ENCODE measurements at places on chromosomes 12 and 14.
A peak's percentile ranks its signal among the peaks of the same experiment; 100 is the strongest.

DNA sequence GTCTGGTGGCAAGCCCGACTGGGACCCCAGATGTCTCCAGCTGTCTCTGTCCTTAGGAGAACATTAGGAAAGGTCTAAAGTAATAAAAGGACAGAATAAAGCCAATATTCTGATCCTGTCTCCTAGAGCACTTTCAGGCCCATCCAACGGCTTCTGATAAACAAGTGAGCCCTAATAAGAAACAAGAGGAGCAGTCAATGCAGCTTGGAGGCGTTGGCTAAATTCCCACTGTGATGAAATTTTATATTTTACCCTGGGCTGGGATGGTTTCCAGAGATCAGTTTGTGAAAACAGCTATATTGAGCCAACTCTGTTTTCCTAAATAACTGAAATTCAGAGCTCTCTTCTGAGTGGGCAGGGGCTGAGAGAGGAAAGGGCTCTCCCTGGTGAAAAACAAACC lies 55.5 kb upstream of the SRRM4 start:
- DNase-seq, result no peak

DNA sequence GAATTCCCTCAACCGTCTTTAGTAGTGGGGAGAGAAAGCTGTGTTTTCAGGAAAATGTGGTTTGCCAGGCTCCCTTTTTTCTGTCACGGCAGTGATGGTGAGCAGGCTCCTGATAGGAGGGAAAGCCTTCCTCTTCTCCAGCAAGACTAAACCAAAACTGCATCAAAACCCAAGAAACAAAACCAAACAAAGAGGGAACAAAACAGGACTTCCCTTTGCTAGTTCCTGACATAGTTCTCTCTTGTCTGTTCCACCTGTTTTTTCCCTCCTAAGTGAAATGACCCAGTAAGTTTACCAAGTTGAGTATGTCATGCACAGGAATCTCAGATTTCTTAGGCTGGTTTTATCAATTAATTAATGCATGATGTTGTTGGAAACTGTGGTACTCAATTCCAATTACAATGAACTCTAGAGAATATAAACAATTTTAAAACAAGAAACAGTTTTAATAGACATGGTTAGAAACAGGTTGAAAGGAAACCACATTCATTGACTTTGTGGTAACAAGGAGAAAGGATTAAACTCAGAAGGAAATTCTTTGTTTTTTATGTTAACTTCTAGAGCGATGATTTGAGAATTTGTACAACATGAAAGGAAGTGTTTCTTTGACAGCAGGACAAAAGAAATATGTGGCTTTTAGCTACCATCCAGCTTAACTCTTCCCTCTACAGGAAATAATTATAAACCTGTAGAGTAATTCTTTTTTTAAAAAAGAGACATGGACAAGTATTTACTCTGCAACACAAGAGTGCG lies 23.0 kb upstream of the CSRP2 start:
- DNase-seq, result no peak

DNA sequence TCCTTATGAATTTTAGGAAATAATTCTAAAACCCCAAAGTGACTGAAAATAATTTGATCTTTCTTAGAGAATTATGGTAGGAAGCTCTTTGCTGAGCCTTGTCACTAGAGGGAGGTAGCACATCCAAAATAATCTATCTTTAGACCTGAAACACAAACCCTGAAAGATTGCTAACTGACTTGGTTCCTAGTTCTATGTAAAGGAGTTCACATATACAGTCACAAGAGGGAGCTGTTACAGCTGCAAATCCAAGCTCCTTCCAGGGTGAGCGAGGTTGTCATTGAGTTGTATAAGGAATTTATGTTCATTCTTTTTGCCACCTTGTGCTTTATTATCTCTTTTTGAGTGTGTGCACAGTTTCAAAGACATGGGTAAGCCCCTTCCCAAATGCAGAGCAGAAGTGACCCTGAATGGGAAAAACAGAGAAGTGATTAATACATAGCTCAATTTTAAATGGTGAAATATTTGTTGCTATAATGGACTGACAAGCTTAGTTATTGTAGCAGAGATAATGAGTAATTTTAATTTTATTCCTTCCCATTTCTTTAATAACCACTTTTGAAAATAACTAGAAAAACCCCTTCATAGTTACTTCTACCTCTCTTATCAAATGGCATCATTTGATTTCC lies 387.9 kb downstream of the DAD1 start:
- peak; percentile 37 for DNase-seq

- peak; percentile 93 for DNase-seq
Observed at GRCh38 chr12:109951136-109951535, 45.0 kb downstream of the GIT2 start.

DNA sequence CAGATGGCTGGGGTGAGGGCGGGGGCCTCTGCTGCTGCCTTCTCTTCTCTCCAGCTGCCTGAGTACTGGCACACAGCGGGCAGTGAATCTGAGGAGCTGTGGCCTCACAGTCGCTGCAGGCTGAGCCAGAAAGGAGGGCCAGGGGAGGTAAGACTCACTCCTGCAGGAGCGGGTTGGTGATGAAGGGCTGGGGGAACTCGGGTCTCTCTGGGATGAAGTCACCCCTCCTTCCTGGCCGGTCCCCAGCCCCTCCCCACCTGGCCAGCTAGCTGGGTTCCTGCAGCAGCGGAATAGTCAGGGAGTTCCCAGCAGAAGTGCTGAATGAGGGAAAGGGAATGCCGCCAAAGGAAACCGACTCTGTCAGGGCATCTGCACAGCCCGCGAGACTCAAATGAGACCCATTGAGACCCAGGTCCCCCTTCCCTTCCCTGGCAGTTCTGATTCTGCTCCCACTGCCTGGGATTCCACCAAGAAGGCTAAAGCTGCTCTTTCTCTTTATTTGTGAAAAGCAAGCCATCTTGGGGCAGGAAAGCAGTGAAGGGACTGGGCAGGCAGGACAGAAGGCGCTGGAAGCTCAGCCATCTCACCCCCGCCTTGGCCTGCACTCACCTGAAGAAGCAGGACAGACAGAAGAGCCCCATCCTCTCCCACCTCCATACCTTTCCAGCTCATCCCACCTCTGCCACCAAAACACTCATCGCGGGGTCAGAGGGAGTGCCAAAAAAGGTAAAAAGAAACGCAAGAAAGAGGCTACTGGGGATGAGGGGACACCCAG lies 5.3 kb downstream of the NGB start:
- DNase-seq, result no peak

GRCh38 chr12:88538250-88538649 lies 42.0 kb downstream of the KITLG start:
- DNase-seq, result no peak

DNA sequence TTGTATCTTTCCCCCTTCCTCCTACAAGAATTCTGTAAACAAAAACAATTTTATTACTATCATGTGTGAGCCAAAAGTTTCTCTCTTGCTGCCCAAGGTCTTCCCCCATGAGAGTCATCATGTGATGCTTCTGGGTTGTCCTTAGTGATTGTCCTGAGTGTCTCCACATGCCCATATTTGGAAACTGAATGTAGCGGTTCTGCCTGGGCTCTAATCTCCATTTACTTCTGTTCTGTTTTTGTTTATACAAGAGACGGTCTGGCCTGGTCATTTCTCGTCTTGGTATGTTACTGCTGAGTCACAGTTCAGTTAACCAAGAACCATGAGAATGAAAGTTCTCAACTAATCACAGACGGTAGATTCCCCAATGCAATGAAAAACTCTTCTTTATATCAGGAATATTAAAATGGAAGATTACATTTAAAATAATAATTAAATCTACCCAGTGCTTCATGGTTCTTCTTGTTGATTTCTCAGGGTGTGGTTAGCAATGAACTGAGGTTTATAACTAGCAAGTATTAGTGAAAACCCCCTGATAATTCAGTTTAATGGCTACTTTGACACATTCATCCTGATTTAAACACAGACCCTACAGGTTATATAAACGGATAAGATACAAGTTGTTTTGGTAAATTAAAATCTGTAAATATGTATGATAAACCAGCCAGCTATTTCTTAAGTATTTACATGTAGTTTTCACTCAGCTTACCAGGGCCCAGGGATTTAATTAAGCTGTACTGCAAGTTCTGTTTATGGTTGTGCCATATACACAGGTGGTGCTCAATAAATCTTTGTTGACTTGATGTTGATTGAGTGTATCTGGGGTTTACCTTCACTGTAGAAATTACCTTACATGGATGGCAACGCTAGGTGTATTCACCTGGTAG lies 81.1 kb downstream of the PELI2 start:
- DNase-seq, result peak; percentile 94

GRCh38 chr12:26935636-26936378 lies 2.0 kb downstream of the INTS13 start:
- no peak for DNase-seq

GRCh38 chr12:115325858-115326257 lies 641.9 kb upstream of the TBX3 start:
- DNase-seq, result no peak

- peak; percentile 78 for DNase-seq
Observed at GRCh38 chr14:63896278-63896720, 43.5 kb downstream of the SYNE2 start.

DNA sequence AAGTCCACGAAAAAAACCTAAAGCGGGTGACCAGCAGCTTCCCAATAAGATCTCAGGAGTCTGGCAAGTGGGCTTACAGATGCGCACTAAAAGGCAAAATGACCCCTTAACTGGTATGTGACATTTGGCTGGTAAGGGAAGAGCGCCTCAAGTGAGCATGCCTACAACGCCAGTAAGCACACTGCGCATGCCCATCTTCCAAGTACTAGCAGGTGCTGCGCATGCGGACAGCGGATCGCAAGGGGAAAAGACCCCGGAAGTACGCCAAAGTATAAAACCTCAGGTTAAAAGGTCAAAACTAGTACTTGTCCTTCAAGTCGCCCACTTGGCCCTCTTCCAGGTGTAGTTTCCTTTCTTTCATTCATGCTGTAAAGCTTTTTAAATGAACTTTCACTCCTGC lies 518.5 kb upstream of the MDGA2 start:
- DNase-seq, result no peak

GRCh38 chr14:21106498-21107282 lies 5.8 kb downstream of the TMEM253 start:
- DNase-seq, result peak; percentile 69

- peak; percentile 75 for DNase-seq
Observed at GRCh38 chr14:70887207-70887681, 20.0 kb upstream of the PCNX1 start.

GRCh38 chr12:124633365-124634362 lies 66.3 kb upstream of the NCOR2 start:
- DNase-seq, result peak; percentile 64

- DNase-seq, result no peak
Observed at GRCh38 chr14:34797747-34798583, 77.2 kb downstream of the BAZ1A start.

GRCh38 chr12:3035171-3035570 lies 42.0 kb upstream of the TSPAN9 start:
- no peak for DNase-seq

- DNase-seq, result peak; percentile 21
Observed at GRCh38 chr12:26987634-26988424, 26.4 kb downstream of the TM7SF3 start.

Data from fibroblast of skin of right quadriceps (primary cell).